ENCODE measurements at places on chromosomes 4 and X.

DNA sequence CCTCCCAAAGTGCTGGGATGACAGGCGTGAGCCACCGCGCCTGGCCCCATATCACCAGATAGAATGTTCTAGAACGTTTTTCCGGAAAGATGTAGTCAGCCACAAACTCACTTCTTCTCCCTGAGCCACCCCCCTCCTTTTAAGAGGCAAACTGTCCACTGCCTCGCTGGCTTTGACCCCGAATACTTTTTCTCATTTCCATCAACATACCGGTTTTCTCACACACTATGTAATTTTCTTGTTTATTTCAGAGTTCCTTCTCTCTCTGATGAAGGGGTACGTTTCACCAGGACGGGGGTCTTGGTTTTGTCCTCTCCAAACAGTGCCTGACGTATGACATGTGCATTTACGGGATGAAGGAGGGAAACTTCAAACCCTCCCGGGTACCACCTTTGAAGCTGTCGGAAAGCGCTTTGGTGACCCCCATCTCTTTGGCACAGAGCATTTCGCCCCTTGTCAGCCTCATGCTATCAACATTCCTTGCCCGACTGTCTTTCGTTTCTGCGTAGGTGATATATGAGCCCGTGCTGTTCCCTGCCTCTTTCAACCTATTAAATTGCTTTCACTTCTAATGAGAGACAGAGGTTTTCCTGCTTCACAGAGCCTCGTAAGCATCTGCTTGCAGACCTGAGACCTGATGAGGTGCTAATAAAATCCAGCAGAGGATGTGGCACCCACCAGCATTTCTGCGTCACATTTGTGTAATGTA, 73.8 kb downstream of the CRLF2 start:
- no peak for DNase-seq

DNA sequence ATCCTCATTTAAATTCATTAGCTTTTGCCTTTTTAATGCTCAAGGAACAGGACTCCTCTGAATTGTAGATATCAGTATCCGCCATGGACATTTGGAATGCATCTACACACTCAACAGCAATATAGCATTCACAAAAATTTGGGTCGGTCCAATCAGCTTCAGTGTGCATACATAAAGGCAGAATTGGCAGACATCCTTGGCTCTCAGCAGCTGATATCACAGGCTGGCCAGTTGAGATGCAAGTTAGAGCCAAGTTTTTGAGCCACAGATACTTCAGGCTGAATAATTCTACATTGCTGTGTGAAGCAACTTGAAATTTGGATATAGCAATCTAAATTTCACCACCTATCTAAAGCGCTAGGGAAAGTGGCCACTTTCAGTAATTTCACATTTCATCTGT, 821.1 kb downstream of the PCDH19 start:
- no peak for DNase-seq

DNA sequence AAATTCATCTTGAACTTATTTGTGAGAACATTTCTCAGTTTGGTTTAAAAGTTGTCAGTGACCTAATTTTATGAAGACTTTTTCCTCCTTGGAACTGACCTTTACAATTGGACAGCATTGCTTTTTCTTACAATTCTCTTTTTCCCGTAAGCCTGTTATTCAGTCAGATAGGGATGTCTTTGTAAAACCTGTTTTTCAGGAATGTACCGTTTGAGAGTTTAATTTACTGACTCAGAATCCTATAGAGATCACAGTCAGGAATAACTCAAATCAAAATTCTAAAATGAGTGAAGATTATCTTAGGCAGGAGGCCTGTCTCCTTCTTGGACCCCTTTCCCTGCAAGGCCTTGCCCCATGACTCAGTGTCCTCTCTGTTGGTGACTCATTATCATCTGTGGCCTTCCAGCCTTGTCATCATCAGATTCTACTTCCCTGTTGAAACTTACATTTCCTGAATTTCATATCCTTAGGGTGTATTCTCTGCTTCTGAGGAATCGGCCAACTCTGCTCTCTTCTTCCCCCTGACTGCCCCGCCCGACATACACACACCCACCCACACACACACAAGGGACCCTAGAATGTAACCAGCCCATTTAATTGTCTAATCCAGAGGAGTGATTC, 99.8 kb downstream of the ARHGAP10 start:
- DNase-seq: peak; percentile 54

- DNase-seq: no peak
Measured at GRCh38 chr4:61204353-61205060, 4.4 kb downstream of the ADGRL3 start.

DNA sequence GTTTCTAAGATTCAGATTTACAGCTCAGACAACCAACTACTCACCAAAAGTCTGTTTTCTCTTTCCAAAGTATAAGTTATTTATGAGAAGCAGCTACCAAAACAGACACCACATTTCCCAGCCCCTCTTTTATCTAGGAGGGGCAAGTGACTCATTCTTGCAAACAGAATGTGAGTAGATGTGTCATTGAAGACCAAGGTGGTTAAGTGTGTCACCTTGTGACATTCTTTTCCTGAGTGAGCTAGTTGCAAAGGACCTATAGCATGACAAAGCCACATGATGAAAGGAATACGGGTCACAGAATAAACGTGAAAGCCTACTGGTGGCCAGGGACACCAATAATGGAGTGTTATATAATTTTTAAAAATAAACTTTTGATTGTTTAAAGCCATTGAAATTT, 50.0 kb downstream of the SLC7A11 start:
- no peak for DNase-seq

GRCh38 chr4:186149872-186150271, 41.5 kb upstream of the CYP4V2 start:
- no peak for DNase-seq

Measured in AML-193 (cell line).